Endothelial cell (in vitro differentiated cells): ENCODE measurements at places on chromosomes 12 and 14.

DNA sequence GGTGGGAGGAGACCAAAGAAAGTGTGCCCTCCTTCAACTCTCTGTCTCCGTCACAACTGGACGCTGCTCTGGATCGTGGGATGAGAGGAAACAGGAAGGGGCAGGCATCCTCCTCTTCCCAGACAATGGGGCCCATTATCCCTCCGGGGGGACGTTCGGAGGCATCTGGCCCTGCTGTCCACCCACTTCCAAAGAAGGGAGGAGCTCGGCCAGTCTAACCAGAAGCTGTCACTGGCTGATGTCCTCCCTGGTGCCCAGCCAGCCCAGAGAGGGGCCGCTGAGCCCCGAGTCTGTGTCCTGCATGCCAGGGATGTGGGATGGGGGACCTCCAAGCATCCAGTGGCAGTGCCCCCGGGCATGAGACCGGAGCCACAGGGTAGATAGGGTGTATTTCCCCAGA is 39.8 kb upstream of the MEG3 start:
- peak; percentile 43 for DNase-seq

DNA sequence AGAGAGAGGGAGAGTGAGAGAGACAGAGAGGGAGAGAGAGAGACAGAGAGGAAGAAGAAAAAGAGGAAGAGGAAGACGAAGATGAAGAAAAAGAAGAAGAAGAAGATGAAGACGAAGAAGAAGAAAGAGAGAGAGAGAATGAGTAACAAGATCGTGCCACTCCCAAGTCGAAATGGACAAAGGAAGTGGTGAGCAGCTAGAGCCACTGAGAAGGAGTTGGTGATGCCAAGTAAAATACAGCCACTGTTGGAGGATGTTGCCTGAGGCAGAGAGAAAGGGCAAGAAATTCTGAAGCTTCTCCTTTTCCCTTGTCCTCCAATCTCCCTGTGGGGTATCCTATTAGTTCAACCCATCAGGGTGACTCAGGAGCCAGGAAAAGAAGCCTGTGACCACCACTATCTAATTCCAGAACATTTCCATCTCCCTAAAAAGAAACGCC is 12.5 kb upstream of the ANAPC5 start:
- no peak for DNase-seq

DNA sequence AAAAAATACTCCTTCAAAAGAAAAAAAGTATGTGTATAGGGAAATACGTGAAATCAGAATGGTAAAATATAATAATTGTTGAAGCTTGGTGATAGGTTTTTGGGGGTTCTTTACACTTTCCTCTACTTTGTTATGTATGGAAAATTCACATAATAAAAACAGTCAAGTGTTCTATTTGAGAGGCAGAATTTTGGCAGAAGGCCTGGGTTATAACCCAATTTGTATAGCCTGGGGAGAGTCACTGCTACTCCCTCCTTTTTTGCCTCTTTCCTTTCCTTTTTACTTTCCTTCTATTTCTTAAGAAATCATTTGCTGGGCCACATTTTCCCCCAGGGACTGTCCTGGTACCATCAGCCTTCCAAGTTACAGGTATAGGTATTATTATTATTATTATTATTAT is 105.7 kb downstream of the CRADD start:
- DNase-seq = no peak

DNA sequence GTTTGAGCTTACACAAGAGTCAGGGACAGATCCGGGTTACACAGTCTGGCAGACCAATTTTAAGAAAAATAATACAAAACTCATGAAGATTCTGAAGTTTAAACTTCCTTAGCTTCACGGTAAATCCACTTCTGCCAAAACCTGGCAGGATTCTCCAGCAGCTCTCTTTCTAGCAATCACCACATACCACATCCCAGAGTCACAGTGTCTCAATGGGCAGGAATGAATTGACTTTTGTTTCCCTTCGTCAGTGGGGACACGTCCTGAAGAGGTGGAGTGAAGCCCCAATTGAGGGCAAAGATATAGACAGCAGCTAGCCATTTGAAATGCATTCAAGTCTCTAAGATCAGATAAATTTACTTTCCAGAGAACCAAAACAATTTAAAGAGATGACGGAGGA is 117.1 kb upstream of the ARHGAP5 start:
- DNase-seq = no peak

GRCh38 chr12:52390739-52391617 is 5.5 kb upstream of the KRT84 start:
- peak; percentile 47 for DNase-seq

- DNase-seq = no peak
These were observed 47.1 kb upstream of the MTERF2 start for GRCh38 chr12:107033758-107034739.

DNA sequence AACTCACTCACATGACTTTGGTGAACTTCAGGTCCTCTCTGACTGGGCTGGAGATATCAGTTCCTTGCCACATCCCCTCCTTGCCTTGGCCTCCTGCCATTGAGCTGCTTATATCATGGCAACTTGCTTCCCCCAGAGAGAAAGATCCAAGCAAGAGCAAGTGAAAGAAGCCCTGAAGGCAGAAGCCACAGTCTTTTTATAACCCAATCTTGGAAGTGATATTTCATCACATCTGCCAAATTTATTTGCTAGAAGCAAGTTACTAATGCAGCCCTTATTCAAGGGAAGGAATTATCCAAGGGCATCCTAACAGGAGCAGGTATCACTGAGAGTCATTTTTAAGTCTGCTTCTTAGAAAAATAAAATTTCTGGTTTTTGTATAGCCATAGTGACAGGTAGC is 127.8 kb downstream of the SLC38A4 start:
- DNase-seq = no peak
